ENCODE measurements at places on chromosomes 4 and X. TPM values are rescaled to one million over a fixed set of nuclear protein-coding genes. Genes with fewer than 3 reads are reported as not detected.
A peak's percentile ranks its signal among the peaks of the same experiment; 100 is the strongest.

The TMEM144 gene
- polyA plus RNA-seq = 6.0 TPM

The PWWP3B gene
- polyA plus RNA-seq = 3.3 TPM

The CXorf65 gene
- 0.69 TPM for polyA plus RNA-seq

The APELA gene
- 11.8 TPM for polyA plus RNA-seq

The PAGE4 gene
- 0.62 TPM for polyA plus RNA-seq

The FAM133A gene
- polyA plus RNA-seq = 0.06 TPM

The STAP1 gene
- 0.23 TPM for polyA plus RNA-seq

The RBMX2 gene
- polyA plus RNA-seq = 33.7 TPM

GRCh38 chr4:100372432-100372831 is 145.4 kb downstream of the EMCN start:
- DNase-seq = no peak

GRCh38 chr4:169210504-169211118 is 60.1 kb downstream of the SH3RF1 start:
- no peak for DNase-seq

DNA sequence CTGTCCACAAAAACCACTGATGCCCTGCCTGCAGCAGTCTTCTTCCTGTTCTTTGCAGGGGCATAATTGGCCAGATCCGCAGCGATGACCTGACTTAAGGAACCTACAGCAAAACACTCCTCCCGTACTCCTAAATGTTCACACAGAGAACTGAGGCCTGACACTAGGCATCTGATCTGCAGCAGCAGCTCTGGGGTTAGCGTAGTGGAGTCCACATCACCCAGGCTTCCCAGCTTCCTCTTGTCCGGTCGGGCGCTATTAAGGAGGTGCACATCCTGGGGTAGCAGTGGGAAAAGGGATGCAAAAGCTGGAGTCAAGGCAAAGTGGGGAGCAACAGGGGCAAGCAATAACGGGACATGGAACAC is 758 bp downstream of the SCFD2 start:
- no peak for DNase-seq

- DNase-seq = no peak
Measured at GRCh38 chr4:80913381-80913780, 117.1 kb upstream of the BMP3 start.

GRCh38 chr4:106650701-106651100 is 282.1 kb upstream of the GIMD1 start:
- DNase-seq = no peak

GRCh38 chr4:16952462-16952871 is 54.0 kb upstream of the LDB2 start:
- DNase-seq = no peak

GRCh38 chr4:93084599-93085305 is 743.8 kb upstream of the ATOH1 start:
- DNase-seq = no peak

DNA sequence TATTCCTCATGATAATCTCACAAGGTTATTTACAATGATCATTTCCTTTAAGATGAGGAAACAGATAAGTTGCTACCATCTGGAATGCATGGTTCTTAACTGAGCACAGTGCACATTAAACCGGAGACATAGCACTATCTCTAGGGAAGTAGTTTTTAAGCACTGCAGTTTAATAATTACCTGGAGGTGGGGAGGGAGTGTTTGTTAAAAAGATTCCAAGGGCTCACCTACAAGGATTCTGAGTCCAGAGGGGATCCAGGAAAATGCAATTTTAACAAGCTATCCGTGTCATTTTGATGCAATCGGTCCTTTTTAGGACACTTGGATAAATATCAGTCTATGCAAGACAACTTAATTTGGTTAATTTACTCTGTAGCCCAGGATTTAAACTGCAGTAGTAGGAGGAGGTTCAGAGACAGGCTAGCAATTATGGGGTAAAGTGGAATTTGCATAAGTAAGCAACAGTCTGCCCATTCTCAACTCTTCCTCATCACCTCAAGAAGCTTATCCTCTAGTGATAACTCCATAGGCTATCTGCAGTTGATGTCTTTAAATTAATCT is 2.8 kb upstream of the PDLIM5 start:
- DNase-seq = no peak

- DNase-seq = no peak
Measured at GRCh38 chrX:21802839-21803238, 36.6 kb upstream of the MBTPS2 start.

DNA sequence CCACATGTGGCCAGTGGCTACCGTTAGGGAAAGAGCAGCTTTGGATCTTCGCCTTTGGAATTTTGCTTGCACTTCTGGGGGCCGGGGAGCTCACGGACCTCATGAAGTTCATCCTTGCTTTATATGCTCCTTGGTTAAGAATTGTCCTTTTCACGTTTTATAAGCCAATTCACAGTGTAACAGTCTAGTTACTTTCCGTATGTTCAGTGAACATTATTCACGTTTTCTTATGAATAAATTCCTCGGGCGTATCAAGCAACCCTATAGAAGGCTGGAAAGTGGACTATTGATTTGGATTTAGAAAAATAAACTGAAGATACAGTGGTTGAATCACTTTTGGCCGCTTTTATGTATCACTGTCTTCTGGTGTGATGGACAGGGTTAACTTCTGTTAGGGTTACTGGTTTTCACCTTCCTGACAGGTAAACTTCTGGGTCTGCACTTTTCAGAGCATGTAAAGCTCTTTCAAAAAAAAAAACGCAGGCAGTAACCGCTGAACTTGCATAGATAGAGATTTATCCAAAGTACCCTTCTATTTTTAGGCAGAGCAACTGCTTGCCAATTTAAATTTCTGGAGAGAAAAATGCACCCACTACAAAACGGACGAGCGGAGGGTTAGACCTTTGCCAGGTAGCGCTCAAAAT is 569 bp upstream of the PDLIM5 start:
- DNase-seq = peak; percentile 62

DNA sequence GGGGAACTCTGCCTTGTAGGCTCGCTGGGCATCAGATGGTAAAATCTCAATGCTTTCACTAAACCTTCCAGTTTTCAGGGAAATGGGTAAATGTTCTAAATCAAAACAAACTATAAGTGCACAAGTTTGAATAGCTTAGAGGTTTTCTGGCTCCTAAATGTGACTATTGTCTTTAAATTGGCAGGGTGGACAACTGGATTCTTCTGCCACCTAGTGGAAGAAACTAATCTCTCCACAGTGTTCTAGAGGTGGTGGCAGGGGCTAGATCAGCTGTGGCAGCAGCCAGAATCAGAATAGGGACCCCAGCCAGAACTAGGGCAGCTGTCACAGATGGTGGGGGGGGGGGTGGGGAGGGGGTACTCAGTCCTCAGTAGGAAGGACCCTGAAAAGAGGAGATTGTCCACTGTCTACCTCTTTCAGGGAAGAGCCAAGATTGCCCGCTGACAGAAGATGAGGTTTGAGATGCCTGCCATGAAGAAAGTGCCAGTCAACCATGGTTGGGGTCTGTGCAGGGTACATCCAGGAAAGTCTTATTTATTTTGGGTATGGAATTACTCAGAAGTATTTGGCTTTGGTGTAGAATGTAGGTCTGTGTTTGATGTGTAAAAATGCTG is 201.4 kb downstream of the CCNG2 start:
- DNase-seq = peak; percentile 12

GRCh38 chrX:107691024-107691448 is 62.7 kb downstream of the PRPS1 start:
- DNase-seq = no peak

- no peak for DNase-seq
Measured at GRCh38 chr4:184147858-184148737, 69.6 kb downstream of the ENPP6 start.

DNA sequence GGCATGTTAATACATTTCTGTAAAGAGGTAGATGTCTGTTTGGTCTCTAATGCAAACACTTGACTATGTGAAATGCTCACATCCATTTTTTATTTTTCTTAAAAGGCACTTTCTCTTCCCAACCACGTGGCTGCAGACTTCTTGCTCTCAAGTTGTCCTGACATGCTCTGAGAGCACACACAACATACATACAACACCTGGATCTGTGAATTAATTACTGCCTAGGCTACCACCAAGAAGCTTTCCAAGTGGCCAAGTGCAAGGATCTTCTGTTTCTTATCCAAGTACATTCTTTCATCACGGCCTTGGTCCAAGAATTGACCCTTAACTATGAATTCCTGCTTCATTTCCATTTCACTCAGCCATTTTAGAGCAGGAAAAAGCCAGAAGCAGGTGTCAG is 110.8 kb downstream of the SPRY1 start:
- no peak for DNase-seq

DNA sequence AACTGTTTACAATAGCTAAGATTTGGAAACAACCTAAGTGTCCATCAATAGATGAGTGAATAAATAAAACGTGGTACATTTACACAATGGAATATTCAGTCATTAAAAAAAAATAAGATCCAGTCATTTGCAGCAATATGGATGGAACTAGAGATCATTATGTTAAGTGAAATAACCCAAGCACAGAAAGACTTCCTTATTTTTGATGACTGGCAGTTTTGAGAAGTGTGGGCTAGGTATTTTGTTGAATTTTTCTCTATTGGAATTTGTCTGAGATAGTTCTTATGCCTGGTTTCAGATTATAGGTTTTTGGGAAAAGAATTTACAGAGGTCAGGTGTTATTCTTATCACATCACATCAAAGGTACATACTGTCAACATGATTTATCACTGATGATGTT is 293.8 kb upstream of the ARSJ start:
- DNase-seq = no peak
